Hematopoietic multipotent progenitor cell treated with erythropoietin and hydrocortisone succinate and interleukin-3 and kit ligand, for 17 days (in vitro differentiated cells): ENCODE measurements at places on chromosomes 11 and 22.

DNA sequence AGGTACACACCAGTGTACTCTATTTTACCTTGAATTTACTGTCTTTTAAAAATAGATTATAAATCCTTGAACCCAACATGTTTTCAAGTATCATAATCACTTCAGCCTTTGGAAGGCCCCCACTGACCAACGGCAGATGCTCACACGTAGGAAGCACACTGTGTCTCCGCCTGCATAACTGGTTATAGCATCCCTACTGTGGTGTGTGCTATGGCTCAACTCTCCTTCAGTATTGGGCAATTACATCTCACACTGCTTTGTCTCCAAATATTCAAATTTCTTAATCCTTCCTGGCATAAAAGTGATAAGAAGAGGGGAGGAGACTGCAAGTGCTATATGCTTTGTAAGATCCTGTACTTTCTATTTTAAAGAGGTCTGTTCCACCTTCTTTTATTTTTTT is 165.7 kb downstream of the CADM1 start:
- DNase-seq = no peak

DNA sequence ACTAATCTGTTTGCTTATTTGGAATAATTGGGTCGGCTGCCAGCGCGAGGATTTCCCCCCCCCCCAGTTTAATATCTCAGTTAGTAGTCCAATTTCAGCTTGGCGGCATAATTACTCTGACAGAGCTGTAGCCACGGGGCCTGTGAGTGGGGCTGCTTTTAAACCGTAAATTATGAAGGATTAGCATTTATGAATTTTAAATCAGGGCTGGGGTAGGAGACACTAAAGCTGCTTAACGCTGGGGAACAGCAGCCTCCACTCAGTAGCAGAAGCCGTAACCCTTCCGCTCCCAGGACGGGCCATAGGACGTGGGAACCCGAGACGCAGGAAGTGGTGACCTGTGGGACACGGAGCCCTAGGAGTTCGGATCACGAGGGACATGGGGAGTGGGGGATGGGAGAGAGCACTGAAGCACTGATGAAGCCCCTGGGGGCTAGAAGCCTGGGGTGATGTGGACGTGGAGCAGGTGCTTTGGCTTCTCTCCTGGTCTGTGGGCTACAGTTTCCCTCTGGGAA is 66.2 kb upstream of the LMO1 start:
- DNase-seq = no peak

GRCh38 chr11:61914471-61915171 is 2.7 kb downstream of the RAB3IL1 start:
- DNase-seq = no peak

- DNase-seq = peak; percentile 27
These were observed 43.9 kb upstream of the GRIK4 start for GRCh38 chr11:120467627-120468026.

DNA sequence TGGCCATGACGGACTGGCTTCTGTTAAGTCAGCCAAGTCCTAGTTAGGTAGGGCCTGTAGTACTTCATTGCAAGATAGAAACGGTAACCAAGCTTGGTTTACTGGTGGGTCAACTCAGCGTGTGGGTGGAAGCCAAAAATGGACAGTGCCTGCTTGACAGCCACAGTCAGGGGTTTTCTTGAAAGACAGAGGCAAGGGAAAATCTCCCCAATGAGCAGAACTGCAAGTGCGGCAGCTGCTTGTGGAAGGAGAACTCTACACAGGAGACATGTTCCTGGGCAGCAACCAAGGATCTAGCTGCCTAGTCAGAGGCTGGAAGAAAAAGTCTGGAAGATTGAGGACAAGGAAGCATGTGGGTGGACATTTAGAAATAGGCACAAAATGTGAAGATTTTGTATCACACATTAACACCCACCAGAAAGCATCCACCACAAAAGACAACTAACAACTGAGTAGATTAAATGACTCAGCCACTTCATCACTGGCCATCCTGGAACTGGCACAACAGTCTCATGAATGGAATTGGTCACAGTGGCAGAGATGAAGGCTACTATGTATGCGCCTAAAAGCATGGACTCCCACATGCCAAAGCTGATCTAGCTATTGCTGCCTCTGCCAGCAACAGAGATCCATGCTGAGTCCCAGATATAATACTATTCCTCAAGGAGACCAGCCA is 40.9 kb upstream of the SCUBE2 start:
- DNase-seq = no peak

DNA sequence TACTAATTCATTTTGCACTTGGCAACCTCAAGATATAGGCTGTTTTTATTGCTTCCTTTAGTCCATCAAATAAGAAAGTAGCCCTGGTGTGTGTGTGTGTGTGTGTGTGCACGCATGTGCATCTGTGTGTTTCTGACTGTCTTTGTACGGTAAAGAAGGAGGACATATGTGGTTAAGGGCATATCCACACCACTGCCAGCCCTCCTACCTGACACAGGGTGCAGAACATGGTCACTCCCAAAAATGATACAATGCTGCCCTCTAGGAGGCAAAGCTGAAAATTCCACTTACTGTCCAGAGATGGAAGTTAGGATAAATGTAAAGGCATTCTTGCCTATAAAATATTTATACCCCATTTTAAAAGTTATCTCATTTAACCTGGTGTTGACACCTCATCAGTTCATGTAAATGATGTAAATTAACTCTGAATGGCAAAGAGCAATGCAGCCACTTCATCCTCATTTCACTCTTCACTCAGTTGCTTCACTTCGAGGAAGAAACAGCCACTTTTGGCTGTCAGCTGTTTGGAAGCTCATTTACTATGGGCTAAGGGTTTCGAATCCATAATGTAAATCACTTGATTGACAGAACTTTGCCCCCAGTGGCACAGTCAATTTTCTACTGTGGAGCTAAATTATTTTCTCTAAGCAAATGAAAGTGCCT is 83.1 kb upstream of the MTNR1B start:
- no peak for DNase-seq

DNA sequence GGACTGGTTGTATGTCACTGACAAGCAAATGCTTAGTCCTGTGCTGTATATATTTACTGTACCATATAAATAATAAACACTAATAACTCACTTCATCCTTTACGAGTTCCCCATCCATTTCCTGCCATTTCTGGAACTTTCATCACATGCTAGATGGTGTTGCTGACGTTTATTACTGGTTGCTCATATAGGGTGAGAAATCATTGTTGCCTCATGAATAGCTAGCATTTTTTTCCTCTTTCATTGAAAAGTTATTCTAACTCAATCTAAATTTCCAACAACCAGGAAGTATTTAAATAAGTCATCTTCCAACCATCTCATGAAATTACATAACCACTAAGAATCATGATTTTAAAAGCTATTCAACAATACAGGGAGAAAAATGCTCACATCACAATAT is 88.6 kb upstream of the RCN1 start:
- DNase-seq = no peak

DNA sequence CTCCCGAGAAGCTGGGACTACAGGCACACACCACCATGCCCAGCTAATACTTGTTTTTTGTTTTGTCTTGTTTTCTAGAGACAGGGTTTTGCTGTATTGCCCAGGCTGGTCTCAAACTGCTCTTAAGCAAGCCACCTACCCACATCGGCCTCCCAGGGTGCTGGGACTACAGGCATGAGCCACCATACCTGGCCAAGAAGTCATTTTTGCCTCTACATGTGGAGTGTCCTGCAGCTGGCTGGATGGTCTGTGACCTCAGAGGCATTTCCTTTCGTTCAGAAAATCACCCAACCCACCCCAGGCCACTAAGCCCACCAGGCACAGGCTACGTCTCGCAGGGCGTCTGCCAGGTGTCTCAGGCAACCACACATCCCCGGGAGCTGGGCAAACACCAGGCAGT is 12.8 kb downstream of the SHANK2 start:
- no peak for DNase-seq
